ENCODE measurements at places on chromosomes 12 and 14.

DNA sequence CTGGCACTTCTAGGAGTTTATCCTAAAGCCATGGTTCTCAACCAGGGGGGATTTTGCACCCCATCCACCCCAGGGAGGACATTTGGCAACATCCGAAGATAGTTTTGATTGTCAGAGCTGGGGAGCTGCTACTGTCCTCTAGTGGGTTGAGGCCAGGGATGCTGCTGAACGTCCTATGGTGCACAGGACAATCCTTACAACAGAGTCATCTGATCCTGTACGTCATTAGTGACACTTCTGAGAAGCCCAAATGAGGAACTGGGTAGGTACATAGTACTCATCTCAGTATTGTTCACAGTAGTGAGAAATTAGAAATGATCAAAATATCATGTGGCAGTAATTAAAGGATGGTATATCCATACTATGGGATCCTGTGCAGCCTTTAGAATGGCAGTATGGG, 185.1 kb downstream of the CHST11 start:
- H3K36me3 ChIP-seq, result no peaks in the 10 kb centered on the region
- H3K27me3 ChIP-seq, result no peaks in the 10 kb centered on the region
- no peaks in the 10 kb centered on the region for H3K4me1 ChIP-seq
- DNase-seq, result no peak
- no peak overlapping the region for H3K27ac ChIP-seq

- H3K4me3 ChIP-seq, result no peak overlapping the region
- H3K27ac ChIP-seq, result no peak overlapping the region
- DNase-seq, result no peak
- no peaks in the 10 kb centered on the region for H3K27me3 ChIP-seq
- H3K4me1 ChIP-seq, result no peaks in the 10 kb centered on the region
Measured at GRCh38 chr12:108052260-108052659, 76.8 kb upstream of the WSCD2 start.

DNA sequence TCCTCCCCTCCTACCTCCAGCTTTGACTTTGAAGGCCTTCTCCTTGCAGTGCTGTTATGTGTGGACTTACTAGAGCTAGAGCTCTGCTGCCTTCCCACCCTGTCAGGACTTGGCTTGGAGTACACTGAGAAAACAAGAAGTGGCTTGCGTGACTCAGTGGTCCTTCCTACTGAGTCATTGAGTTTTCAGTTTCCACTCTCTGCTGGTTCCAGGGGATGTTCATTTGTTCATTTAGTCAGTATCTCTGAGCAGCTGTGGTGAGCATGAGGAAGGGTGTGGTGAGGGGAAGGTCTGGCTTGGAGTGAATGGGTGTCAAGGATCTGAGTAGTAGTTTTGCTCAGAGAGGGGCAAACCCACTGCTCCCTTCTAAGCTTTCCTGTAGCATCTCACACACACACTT, 17.2 kb upstream of the ELK3 start:
- no peak overlapping the region for H3K27ac ChIP-seq
- no peak overlapping the region for H3K4me3 ChIP-seq
- peaks cover 8% of the 10 kb centered on the region for H3K36me3 ChIP-seq
- no peaks in the 10 kb centered on the region for H3K4me1 ChIP-seq
- no peak for DNase-seq

GRCh38 chr14:92037989-92038388, 1.9 kb downstream of the TRIP11 start:
- H3K36me3 ChIP-seq, result peaks cover 7% of the 10 kb centered on the region
- no peaks in the 10 kb centered on the region for H3K4me1 ChIP-seq
- no peak overlapping the region for H3K27ac ChIP-seq
- H3K4me3 ChIP-seq, result peak overlapping the region; percentile 92
- no peak for DNase-seq

- no peaks in the 10 kb centered on the region for H3K4me1 ChIP-seq
- no peak overlapping the region for H3K4me3 ChIP-seq
- no peak overlapping the region for H3K27ac ChIP-seq
Measured at GRCh38 chr12:27549801-27550652, 26.0 kb downstream of the PPFIBP1 start.

DNA sequence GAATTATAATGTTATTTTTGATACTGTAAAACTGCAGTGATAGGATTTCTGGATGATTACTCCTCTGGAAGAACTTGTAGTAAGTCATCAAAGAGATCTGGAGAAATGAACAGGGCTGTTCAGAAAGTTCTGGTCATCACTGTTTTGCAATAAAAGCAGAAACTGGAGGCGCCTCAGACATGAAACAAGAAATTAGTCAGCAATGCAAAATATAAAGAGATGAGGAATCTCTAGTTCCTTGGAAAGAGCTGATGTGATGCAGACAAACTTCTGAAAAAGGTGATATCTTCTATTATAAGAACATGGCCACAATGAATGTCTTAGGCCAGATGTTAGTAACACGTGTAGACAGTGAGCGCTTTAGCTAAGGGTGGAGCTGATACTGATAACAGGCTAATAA, 9.5 kb downstream of the ACIN1 start:
- H3K4me1 ChIP-seq, result no peaks in the 10 kb centered on the region
- no peak overlapping the region for H3K27ac ChIP-seq
- H3K4me3 ChIP-seq, result no peak overlapping the region
- DNase-seq, result no peak
- no peaks in the 10 kb centered on the region for H3K27me3 ChIP-seq

DNA sequence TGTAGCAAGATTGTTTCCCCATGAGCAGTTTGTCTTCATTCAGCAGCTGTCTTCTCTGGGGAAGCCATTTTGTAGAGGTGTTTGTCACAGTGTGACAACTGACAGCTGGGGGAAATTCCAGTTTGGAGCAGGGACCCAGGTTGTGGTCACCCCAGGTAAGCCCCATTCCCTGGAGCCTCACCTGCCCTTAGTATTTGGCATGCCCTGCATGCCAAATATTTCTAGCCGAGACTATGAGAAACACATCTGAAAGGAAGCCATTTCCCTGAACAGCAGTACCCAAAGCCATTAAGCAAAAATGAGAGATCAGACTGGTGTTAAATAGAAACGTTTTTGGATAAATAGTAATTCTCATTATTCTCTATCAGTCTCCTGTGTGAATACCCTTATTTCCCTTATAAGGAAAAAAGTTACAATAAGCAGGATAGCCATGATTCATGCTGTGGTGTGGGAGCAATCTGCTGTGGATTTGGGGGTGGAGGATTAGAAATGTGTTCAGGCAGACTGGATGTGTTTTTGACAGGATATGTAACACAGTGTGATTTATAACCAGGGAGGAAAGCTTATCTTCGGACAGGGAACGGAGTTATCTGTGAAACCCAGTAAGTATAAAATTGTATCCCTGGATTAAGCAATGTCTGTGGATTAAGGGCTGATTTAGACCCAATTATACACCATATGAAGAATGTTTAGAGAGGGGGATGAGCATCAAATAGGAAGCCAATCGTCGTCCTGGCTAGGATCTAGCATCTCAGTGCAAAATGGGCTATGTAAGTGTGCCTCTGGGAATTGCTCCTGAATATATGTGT, 68.9 kb downstream of the DAD1 start:
- H3K27me3 ChIP-seq, result no peaks in the 10 kb centered on the region
- H3K36me3 ChIP-seq, result peaks cover 3% of the 10 kb centered on the region
- no peak for DNase-seq
- no peak overlapping the region for H3K4me3 ChIP-seq

DNA sequence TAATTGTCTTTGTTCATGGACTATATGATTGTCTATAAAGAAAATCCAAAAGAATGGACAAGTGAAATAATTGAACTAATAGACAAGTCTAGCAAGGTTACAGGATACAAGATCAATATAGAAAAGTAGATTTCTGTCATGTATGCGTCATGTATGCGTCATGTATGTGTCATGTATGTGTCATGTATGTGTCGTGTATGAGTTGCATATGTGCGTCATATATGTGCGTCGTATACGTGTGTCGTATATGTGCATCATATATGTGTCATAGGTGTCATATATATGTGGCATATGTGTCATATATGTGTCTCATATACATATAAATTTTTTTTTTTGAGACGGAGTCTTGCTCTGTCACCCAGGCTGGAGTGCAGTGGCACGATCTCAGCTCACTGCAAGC, 516.8 kb downstream of the NOVA1 start:
- peaks cover 3% of the 10 kb centered on the region for H3K36me3 ChIP-seq
- no peak for DNase-seq
- no peaks in the 10 kb centered on the region for H3K27me3 ChIP-seq
- no peak overlapping the region for H3K27ac ChIP-seq
- no peaks in the 10 kb centered on the region for H3K4me1 ChIP-seq

DNA sequence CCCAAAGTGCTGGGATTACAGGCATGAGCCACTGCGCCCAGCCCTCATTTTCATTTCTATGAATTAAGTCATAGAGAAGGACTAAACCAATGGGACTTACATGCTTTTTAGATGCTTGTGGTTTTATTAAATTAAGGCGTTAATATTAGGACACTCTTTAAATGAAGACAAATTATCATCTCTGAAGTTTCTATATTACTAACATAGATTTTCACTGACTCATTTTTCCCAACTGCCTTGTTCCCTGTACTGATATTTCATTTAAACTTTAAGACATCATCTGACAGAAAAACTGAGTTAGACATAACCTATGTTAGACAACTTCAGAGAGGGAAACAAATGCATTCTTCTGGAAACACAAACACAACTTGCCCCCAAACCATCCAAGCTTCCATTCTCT, 99.8 kb downstream of the BTG1 start:
- no peaks in the 10 kb centered on the region for H3K36me3 ChIP-seq
- no peak overlapping the region for H3K4me3 ChIP-seq
- no peak overlapping the region for H3K27ac ChIP-seq
- DNase-seq, result no peak
- H3K27me3 ChIP-seq, result no peaks in the 10 kb centered on the region
- no peaks in the 10 kb centered on the region for H3K4me1 ChIP-seq

- H3K27me3 ChIP-seq, result no peaks in the 10 kb centered on the region
- H3K27ac ChIP-seq, result no peak overlapping the region
- H3K4me3 ChIP-seq, result no peak overlapping the region
- H3K4me1 ChIP-seq, result no peaks in the 10 kb centered on the region
Measured at GRCh38 chr12:69888901-69889300, 63.9 kb downstream of the MYRFL start.

DNA sequence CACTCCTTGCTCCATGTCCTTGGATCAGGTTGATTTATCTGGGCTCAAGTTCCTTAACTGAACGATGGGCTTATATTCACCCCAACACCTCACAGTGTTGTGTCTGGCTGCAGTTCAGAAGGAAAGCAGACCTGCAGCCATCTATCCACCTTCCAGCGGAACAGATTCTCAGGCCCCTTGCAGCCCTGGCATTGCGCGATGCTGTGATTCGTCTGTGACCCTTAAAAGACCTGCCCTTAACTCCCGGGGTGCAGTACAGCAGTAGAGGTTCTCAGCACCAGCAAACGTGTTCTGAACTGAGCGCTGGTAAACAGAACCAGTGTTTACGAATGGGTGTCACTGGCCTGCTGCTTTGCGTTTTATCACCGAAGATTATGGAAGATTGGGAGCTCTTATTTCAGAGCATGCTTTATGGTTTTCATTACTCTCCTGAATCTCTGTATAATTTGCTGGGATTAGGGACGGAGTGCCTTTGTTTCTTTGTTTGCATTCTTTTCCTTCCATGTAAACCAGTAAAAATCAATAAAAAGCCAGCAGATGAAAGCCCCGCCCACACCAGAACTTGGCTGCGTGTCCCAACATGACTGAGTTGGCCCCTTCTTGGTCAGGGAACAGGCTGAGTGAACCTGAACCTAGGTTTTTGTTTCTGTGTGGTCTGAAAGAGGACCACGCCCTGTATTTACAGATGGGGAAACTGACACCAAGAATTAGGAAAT, 286.7 kb upstream of the CRY1 start:
- H3K27ac ChIP-seq, result no peak overlapping the region
- H3K4me1 ChIP-seq, result no peaks in the 10 kb centered on the region
- DNase-seq, result no peak
- no peaks in the 10 kb centered on the region for H3K27me3 ChIP-seq
- no peaks in the 10 kb centered on the region for H3K36me3 ChIP-seq
- H3K4me3 ChIP-seq, result no peak overlapping the region

Data from H9 (cell line).